ENCODE measurements at places on chromosomes 2 and 18.
A peak's percentile ranks its signal among the peaks of the same experiment; 100 is the strongest.

GRCh38 chr2:182229297-182229696, 197.5 kb downstream of the PDE1A start:
- DNase-seq: no peak
- H3K36me3 ChIP-seq: no peaks in the 10 kb centered on the region
- H3K4me3 ChIP-seq: no peak overlapping the region
- no peak overlapping the region for H3K27ac ChIP-seq
- H3K27me3 ChIP-seq: no peaks in the 10 kb centered on the region

GRCh38 chr2:205361272-205361671, 321.0 kb upstream of the NRP2 start:
- no peak for DNase-seq
- H3K27ac ChIP-seq: no peak overlapping the region
- no peaks in the 10 kb centered on the region for H3K4me1 ChIP-seq
- H3K4me3 ChIP-seq: no peak overlapping the region

- DNase-seq: no peak
- peaks cover 18% of the 10 kb centered on the region for H3K4me1 ChIP-seq
- H3K27ac ChIP-seq: no peak overlapping the region
- no peaks in the 10 kb centered on the region for H3K27me3 ChIP-seq
- peak overlapping the region; percentile 8 for H3K4me3 ChIP-seq
- H3K36me3 ChIP-seq: no peaks in the 10 kb centered on the region
These were observed 42.5 kb downstream of the MAP4K3 start for GRCh38 chr2:39394516-39394961.

- no peak overlapping the region for H3K4me3 ChIP-seq
- no peak for DNase-seq
- H3K4me1 ChIP-seq: no peaks in the 10 kb centered on the region
- H3K36me3 ChIP-seq: no peaks in the 10 kb centered on the region
These were observed 24.9 kb downstream of the MPP4 start for GRCh38 chr2:201673546-201673945.

DNA sequence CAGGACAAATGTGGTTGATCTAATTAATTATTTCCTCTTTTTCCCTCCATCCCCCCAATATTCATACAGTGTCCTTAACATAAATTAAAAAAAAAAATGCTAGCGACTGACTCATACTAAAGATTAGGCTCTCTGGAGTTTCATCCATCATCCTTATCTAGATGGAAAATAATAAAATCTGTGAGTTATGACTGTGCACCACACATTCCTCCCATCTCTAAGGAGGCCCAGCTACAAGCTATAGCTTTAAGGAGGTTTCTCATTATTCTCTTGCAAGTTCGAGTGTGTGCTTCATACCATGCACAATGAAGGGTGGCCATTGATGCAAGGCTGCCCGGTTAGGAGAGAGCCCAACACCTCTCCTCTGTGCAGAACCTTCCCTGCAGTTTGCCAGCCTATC, 77.3 kb downstream of the XDH start:
- no peak for DNase-seq
- no peaks in the 10 kb centered on the region for H3K4me1 ChIP-seq
- H3K27ac ChIP-seq: no peak overlapping the region

DNA sequence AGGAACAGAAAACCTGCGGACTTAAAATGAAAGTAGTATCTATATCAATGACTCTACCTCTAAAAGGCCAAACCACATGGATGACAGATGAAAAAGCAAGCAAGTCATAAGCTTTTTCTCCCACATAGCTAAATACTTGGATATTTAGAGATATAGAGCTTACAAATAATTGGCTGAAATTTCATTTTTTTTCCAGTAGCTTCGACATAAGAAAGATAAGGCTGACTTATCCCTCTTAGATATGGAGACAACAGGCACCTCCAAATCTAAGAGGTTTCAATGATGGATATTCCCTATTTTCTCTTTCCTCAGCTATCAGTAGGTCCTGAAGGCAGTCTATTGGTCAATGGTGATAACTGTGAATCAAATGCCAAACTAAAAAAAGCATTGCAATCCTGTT, 460.3 kb downstream of the MEIS1 start:
- H3K4me3 ChIP-seq: no peak overlapping the region
- no peak for DNase-seq
- H3K4me1 ChIP-seq: peaks cover 16% of the 10 kb centered on the region
- no peaks in the 10 kb centered on the region for H3K27me3 ChIP-seq
- no peaks in the 10 kb centered on the region for H3K36me3 ChIP-seq

GRCh38 chr2:55416786-55417568, 2.7 kb downstream of the CCDC88A start:
- peak overlapping the region; percentile 85 for H3K4me3 ChIP-seq
- H3K27ac ChIP-seq: no peak overlapping the region
- H3K36me3 ChIP-seq: no peaks in the 10 kb centered on the region
- peaks cover 8% of the 10 kb centered on the region for H3K4me1 ChIP-seq
- no peak for DNase-seq

GRCh38 chr2:221103930-221104329, 468.2 kb downstream of the EPHA4 start:
- H3K27me3 ChIP-seq: no peaks in the 10 kb centered on the region
- H3K4me1 ChIP-seq: peaks cover 27% of the 10 kb centered on the region
- DNase-seq: no peak

DNA sequence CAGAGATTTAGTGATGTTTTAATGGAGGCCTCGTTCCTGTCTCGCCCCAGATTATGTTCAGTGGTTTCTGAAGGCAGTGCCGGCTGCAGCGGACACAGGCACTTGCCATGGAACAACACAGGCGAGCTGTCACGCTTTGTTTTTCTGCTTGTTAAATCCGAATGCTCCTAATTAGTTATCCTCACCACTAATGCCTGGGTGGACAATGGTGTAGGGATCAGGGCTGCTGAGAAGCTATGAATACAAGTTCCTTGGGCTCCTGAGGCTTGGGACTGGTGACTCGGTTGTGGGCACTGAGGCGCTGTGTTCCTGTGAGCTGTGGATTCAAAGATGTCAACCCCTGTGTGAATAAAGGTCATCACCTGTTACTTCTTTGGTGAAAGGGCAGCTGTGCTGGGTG, 123.5 kb downstream of the PLEKHM3 start:
- no peaks in the 10 kb centered on the region for H3K27me3 ChIP-seq
- DNase-seq: no peak
- H3K27ac ChIP-seq: no peak overlapping the region

GRCh38 chr18:25457601-25458000, 105.6 kb upstream of the ZNF521 start:
- H3K27me3 ChIP-seq: no peaks in the 10 kb centered on the region
- no peaks in the 10 kb centered on the region for H3K36me3 ChIP-seq
- no peak for DNase-seq
- no peak overlapping the region for H3K27ac ChIP-seq
- H3K4me3 ChIP-seq: no peak overlapping the region
- H3K4me1 ChIP-seq: peaks cover 46% of the 10 kb centered on the region

DNA sequence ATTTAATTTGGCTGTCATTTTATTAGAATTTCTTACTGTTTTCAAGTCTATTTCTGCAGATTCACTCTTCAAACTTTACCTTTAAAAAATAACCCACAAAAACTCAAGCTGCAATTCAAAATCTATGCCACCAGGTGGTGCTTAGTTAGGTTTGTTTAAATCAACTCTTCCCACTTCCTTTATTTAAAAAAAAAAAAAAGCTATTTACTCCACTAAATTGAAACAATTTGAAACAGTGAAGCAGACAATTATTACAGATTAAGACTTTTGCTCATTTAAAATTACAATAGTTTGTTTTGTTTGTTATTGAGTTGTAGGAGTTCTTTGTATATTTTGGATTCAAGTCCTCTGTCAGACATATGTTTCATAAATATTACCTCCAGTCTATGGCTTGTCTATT, 300.0 kb downstream of the PDE11A start:
- H3K4me1 ChIP-seq: no peaks in the 10 kb centered on the region
- no peak for DNase-seq
- H3K4me3 ChIP-seq: no peak overlapping the region
- H3K27ac ChIP-seq: no peak overlapping the region
- H3K27me3 ChIP-seq: no peaks in the 10 kb centered on the region
- no peaks in the 10 kb centered on the region for H3K36me3 ChIP-seq

DNA sequence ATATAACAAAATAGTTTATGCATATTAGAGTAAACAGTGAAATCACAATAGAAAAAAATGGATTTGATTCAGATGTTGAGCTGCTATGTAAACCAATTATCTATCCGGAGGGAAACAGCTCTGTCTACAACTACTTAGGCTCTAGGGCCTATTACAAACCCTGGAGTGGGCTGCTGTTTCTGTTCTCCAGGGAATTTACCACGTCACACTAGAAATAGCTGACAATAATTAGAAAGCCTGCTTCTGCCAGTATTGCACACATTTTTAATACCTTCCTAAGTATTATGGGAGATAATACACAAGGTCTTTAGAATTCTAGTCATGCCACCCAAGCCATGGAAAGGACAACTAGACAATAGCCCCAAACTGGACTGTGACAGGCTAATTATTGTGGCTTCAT, 411.1 kb downstream of the FIGN start:
- DNase-seq: no peak
- H3K27me3 ChIP-seq: no peaks in the 10 kb centered on the region
- no peak overlapping the region for H3K4me3 ChIP-seq
- no peaks in the 10 kb centered on the region for H3K4me1 ChIP-seq
- no peak overlapping the region for H3K27ac ChIP-seq
- no peaks in the 10 kb centered on the region for H3K36me3 ChIP-seq

DNA sequence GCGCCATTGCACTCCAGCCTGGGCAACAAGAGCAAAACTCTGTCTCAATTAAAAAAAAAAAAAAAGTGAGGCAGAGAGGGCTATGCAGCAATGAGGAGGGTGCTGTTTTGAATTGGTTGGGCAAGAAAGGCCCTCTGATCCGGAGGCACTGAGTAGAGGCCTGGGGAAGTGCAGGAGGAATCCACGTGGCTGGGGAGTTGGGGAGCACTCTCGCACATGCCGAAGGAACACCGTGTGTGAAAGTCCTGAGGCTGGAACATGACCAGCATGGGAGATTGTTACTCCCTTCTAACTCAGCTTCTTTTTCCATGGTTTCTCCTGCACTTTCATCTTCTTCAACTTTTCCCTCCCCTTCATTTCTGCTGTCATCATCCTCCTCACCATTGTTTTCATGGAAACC, 347.9 kb upstream of the HS6ST1 start:
- H3K27ac ChIP-seq: no peak overlapping the region
- no peaks in the 10 kb centered on the region for H3K36me3 ChIP-seq
- no peak for DNase-seq
- no peak overlapping the region for H3K4me3 ChIP-seq
- no peaks in the 10 kb centered on the region for H3K27me3 ChIP-seq

GRCh38 chr2:171086352-171087290, 74.1 kb downstream of the TLK1 start:
- peaks cover 5% of the 10 kb centered on the region for H3K4me1 ChIP-seq
- H3K27ac ChIP-seq: no peak overlapping the region
- peak overlapping the region; percentile 37 for H3K4me3 ChIP-seq
- H3K27me3 ChIP-seq: no peaks in the 10 kb centered on the region

DNA sequence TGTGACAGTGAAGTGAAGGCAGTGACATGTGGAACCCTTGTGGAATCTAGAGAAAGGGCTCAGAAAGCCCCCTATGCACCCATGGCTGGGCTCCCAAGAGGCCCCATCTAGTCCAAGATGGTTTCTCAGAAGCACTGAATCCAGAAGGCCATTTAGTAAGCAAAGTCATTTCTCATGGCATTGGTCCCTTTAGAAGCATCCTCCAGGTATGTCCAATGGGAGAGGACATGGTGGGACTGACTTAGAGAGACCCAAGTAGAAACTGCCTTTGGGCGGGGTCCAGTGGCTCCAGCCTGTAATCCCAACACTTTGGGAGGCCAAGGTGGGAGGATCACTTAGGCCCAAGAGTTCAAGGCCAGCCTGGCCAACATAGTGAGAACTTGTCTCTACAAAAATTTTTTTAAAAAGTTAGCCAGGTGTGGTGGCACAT, 72.5 kb upstream of the RMDN2 start:
- no peak overlapping the region for H3K27ac ChIP-seq
- H3K36me3 ChIP-seq: no peaks in the 10 kb centered on the region
- peaks cover 44% of the 10 kb centered on the region for H3K4me1 ChIP-seq
- no peaks in the 10 kb centered on the region for H3K27me3 ChIP-seq

DNA sequence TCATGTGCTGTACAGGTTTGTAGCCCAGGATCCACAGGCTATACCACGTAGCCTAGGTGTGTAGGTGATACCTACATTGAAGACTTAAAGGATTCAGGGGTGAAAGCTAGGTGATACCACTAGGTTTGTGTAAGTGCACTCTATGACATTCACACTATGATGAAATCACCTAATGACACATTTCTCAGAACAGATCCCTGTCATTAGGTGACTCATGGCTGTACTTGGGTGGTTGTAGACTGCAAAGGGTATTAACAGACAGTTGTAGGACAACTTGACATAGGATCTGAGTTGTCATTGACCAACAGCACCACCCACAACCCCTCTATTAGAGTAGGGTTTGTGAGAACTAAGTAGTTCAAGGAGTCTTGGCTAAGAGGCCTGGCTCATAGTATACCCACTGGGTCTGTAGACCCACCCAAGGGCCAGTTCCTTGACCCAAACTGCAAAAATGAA, 27.7 kb upstream of the SMCHD1 start:
- no peak overlapping the region for H3K4me3 ChIP-seq
- no peaks in the 10 kb centered on the region for H3K27me3 ChIP-seq
- H3K27ac ChIP-seq: no peak overlapping the region
- H3K36me3 ChIP-seq: no peaks in the 10 kb centered on the region
- H3K4me1 ChIP-seq: no peaks in the 10 kb centered on the region

- no peak for DNase-seq
- no peak overlapping the region for H3K27ac ChIP-seq
- H3K36me3 ChIP-seq: peaks cover 16% of the 10 kb centered on the region
- no peak overlapping the region for H3K4me3 ChIP-seq
These were observed 256.7 kb downstream of the HDAC4 start for GRCh38 chr2:239143858-239144712.

DNA sequence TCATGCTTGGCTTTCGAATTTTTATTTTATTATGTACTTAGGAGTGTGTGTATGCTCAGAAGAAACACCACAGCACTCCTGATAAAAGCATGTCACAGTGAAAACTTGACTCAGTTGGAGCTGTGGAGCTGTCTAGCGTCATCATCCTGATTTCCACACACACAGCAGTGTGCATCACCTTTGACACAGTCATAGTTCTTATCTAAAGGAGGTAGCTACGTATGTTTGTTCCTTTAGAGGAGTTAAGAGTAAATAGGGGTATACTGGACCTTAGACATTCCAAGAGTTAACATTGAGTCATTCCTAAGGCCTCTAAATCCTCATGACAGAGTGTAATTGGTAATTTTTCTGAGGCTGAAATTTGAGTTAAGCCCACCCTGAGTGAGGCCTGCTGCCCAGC, 96.9 kb downstream of the PHLPP1 start:
- no peak overlapping the region for H3K27ac ChIP-seq
- no peaks in the 10 kb centered on the region for H3K36me3 ChIP-seq
- peaks cover 6% of the 10 kb centered on the region for H3K4me1 ChIP-seq
- no peak overlapping the region for H3K4me3 ChIP-seq
- no peaks in the 10 kb centered on the region for H3K27me3 ChIP-seq

DNA sequence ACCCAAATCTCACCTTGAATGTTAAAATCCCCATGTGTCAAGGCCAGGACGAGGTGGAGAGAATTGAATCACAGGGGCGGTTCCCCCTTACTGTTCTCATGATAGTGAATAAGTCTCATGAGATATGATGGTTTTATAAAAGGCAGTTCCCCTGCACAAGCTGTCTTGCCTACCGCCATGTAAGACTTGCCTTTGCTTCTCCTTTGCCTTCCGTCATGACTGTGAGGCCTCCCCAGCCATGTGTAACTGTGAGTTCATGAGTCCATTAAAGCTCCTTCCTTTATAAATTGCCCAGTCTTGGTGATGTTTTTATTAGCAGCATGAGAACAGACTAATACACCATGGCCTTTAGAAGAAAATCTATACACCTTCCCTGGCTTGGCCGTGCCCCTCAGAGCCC, 7.4 kb upstream of the MBP start:
- no peak overlapping the region for H3K27ac ChIP-seq
- peaks cover 6% of the 10 kb centered on the region for H3K4me1 ChIP-seq
- DNase-seq: no peak
- no peak overlapping the region for H3K4me3 ChIP-seq
- no peaks in the 10 kb centered on the region for H3K27me3 ChIP-seq

Measured in thoracic aorta (tissue), 2 donors.